ENCODE measurements at places on chromosomes 7 and 10.

- DNase-seq: no peak
Measured at GRCh38 chr7:121623130-121623872, 227.2 kb upstream of the FAM3C start.

DNA sequence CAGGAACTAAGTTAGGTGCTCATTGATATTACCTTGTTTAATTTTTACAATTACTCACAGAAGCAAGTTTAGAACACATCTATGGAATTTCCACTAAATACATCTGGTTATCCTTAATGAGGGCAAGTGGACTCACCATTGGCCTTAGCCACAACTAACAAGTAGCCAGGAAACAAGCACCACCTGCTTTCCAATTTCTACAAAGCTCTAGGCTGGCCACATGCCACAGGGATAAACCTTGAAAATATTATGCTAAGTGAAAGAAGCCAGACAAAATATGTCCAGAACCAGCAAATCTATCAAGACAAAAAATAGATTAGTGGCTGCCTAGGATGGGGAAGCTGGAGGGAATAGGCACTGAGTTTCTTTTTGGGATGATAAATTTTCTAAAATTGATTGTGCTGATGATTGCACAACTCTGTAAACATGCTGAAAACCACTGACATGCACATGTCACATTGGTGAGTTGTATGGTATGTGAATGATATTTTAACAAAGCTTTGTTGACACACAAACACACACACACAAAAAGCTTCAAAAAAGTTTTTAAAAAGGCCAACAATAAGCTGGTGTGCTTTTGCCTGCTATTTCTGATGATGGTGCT is 179.4 kb downstream of the CPEB3 start:
- DNase-seq: no peak

- DNase-seq: no peak
Measured at GRCh38 chr10:54469587-54470323, 331.3 kb downstream of the PCDH15 start.

GRCh38 chr10:87000491-87000890 is 19.6 kb upstream of the FAM25A start:
- no peak for DNase-seq

GRCh38 chr10:103835096-103836050 is 20.0 kb downstream of the SH3PXD2A start:
- no peak for DNase-seq

DNA sequence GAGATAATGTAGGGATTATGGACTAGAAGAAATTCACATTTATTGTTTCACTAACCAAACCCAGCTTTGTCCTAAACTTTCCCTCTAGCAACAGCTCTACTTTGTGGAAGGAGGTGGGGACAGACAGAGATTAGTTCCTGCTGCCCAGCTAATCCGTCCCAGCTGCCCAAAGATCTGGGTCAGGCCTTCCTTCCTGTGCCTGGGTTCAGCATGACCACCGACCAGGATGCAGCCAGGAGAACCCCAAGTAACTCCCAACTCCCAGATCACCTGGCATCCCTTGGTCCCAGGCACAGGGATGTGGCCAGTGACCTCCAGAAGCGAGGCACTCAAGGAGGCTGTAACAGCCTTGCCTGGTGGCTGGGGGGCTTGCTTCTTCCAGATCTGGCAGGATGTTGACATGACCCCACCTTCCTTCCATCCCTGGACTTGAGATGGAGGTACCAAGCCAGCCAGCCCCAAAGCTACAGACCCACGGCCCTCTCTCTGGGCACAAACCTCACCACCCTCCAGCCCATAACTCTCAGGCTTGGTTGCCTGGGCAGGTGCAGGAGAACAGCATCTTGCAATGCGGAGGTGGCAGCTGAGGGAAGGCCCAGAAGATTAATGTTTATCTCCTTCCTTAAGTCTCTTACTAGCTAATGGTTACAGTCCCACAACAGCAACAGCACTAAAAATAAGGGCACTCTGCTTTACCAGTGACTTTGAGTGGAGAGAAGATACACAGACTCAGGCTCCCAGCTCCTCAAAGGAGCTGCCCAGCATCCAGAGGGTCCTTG is 11.1 kb downstream of the CAMK2G start:
- no peak for DNase-seq

DNA sequence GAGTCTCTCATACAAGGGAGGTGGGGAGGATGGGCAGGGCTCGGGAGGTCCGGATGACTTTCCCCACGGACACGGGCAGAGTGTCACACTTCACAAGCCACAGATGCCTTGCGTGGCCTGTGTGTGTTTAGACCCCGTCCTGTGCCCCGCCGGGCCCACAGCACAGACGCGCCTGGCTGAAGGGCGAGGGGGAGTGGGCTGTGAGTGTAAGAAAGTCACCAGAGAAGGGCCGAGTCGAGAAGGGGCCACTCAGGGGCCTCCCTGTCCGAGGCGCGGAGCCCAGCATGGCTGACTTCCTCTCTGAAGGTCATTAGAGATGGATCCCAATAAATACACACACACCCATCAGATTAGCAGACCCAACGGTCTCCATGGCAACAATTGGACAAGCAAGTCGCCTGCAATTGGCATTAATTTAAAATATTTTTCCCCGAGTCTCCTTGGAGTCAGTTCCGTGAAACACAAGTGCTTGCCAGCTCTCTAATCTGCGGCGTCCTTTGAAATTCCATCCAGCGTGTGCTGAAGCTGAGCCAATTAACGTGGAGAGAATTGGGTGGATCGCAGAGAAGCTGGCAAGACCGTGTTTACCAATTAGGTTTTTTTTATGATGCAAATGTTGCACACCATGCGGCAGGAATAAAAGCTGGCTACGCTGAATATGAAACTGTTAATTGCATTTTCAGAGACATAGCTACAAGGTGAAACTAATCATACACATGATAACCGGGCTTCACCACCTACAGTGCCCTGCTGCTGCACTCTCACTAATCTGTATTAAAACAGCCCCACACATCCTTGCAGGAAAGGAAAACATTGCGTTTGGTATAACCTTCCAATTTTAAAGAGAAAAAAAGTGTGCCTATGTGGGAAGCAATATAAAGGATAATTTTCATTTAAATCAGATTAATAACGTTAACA is 571.2 kb downstream of the PTPRN2 start:
- DNase-seq: no peak

GRCh38 chr10:122391875-122392274 is 17.4 kb downstream of the PLEKHA1 start:
- no peak for DNase-seq

- DNase-seq: peak; percentile 30
Measured at GRCh38 chr10:27153845-27154193, 365 bp downstream of the YME1L1 start.

DNA sequence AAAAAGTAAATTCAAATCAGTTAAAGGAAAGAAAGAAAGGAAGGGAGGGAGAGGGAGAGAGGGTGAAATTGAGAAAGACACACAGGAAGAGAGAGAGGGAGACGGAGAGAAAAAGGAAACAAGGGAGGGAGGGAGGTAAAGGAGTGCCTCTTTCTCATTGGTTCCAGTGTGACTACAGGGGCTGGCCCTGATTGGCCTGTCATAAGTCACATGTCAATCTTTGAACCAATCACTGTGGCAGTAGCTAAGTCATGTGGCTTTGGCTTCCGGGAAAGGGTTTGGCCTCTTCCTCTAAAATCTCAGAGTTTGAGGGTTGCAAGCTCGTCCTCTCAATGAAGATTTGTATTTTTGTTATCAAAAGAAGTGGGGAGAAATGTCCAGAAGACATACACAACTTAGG is 150.2 kb downstream of the RAB11FIP2 start:
- DNase-seq: no peak

GRCh38 chr7:142939226-142939910 is at the start of gene LLCFC1:
Gene LLCFC1 (plus strand): TSS chr7:142939484. CDS start chr7:142939622, 138 bp downstream.
- DNase-seq: peak; percentile 18

GRCh38 chr7:45026984-45027773 is 27.2 kb downstream of the CCM2 start:
- peak; percentile 73 for DNase-seq

- DNase-seq: no peak
Measured at GRCh38 chr7:128447941-128448564, 7.6 kb upstream of the HILPDA start.

DNA sequence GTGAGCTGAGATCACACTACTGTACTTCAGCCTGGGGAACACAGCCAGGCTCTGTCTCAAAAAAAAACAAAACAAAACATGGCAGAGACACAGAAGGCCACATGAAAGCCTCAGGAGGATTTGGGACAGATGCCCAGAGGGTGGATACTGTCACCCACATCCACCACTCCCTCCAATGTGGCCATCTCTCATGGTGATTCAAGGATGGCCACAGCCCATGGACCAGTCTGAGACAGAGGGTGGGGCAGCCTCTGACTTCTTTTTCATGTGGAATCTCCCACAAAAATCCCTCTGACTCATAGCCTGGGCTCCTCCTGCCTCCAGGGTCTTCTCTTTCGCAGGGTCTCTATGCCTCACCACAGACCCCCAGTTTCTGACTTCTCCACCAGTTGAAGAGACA is 59.0 kb upstream of the GTF2I start:
- DNase-seq: no peak

- DNase-seq: no peak
Measured at GRCh38 chr7:156582591-156583123, 57.9 kb upstream of the RNF32 start.

DNA sequence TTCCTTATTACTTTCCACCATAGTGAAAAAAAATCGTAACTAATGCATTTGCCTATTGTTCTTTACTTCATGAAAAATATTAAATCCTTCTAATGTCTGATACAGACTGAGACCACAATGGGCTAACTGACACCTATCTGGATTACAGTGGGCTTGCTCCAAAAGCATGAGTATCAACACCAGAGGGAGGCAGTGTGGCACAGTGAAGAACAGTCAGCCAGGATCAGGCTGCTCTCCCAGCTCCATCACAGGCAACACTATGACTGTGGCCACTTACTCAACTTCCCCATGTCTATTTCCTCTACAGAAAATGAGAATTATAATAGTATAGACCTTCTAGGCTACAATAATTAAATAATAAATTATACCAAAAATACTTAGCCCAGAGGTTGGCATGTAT is 97.2 kb downstream of the SLC25A13 start:
- no peak for DNase-seq

DNA sequence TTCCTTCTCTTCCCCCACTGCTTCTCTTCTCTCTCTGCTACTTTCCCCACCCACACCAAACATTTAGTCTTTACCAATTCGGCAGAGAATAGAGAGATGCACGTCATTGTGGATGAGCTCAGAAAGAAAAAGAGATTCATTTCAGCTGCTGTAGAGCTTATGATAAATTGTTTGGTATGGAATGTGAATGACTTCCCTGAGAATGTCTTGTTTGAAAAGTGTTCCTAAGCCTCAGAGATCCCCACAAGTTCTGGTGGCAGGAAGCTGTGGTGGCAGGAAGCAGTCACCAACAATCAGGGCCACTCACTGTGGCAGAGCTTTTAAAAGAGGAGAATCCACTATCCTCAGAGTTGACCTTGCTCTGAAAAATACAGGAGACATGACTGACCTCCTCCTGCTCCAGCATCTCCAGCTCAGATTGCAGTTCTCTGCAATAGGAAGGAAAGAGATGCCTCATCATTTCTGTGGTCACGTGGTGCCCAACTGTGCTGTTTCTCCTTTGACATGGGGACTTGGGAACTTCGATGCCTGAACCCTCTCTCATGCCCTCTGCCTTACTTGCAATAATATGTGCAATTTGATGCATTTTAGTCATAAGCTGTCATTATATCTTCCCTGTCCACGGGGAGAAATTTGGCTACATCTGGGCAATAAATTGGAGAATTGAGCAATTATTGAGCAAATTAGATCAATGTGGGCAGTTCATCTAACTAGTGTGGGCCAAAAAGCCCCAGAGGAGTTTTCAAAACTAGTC is 76.5 kb downstream of the BMPER start:
- DNase-seq: no peak

- DNase-seq: peak; percentile 77
Measured at GRCh38 chr7:129089521-129090212, 34.8 kb upstream of the TNPO3 start.

DNA sequence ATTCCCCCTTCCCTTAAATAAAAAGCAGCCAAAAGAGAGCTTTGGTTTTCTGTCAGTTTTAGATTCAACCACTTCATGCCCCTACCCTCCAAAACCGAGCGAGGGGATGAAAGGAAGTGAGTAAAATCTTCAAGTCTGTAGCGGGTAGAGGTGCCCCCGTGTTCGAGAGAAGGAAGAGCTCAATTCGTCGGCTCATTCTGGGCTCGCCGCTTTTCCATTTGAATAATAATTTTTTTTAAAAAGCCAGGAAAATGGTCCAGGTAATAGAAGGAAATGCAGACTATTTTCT is 436.2 kb upstream of the GALNT17 start:
- peak; percentile 26 for DNase-seq

GRCh38 chr10:114893251-114893650 is 44.7 kb upstream of the TRUB1 start:
- no peak for DNase-seq
